ENCODE measurements at places on chromosomes 5 and 9. TPM values are rescaled to one million over a fixed set of nuclear protein-coding genes. Genes with fewer than 3 reads are reported as not detected.

CD72 gene
- 1.7 TPM for total RNA-seq

PCDHB15 gene
- total RNA-seq = 0.86 TPM

GRCh38 chr9:117466111-117466510 lies 51.3 kb upstream of the ASTN2 start:
- no peak for DNase-seq

CYLC2 gene
- total RNA-seq = not detected

DNA sequence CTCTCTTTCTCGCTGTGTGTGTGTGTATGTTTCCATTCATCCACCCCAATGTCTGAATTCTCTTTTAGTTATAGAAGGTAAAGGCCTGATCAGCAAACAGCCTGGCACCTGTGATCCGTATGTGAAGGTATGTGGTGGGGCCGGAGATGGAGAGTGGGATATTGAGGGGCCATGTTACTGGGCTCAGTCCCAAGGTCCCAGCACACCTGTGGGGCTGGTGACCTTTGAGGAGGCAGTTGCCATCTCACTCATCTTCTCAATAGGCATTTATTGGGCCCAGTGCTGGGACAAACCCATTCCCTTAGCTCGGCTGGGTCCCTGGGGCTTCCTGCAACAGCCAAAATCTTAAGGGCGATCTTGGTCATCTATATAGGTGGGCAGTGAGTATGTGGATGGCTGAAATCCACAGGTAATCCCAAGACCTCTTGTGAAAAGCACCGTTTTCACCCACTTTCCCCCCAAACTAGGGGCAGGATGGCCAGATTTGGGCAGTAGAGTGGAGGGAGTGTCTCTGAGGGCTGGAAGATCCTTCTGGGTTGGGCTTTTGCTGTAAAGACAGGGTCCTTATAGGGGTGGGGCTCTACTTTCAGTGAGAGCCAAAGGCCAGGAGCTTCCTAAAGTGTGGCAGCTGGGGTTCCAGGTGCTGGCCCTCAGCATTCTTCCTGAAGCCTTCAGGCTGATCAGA lies 19.6 kb downstream of the RGS3 start:
- no peak for DNase-seq
